ENCODE measurements at places on chromosomes 1 and 21.
A peak's percentile ranks its signal among the peaks of the same experiment; 100 is the strongest.

GRCh38 chr1:8702472-8702849, 115.0 kb downstream of the RERE start:
- no peak for DNase-seq

DNA sequence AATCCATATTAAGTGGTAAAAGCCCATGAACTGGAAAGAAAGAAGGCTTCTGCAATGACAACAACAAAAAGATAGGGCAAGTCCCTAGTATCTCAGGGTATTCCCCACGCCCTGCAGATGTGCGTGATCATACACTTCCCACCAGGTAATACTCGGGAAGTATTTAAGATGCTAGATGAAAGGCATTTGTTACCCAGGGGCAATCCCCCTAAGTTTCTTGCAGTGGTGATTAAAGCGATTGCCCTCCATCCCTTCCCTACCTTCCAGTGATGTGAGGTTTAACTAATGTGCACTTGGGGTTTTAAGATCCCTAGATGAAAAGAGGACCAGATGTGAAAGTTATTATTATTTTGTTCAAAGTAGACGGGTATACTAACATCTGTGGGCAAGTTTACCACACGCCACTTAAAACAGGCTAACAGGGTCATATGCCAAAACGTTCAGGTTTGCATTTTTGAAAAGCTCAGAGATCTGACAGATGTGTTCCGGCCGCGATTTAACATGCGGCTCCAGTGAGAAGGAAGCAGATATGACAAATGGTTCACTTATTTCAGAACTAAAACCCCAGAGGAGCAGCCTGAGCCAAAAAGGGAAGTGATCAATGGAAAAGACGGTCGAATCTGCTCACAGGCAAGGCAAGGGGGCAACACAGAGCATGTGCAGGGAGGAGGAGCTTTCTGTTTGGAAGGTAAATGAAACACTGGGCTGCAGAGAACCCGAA, 17.4 kb downstream of the TIAM1 start:
- DNase-seq, result peak; percentile 50

GRCh38 chr1:47324682-47325081, 8.9 kb upstream of the CMPK1 start:
- no peak for DNase-seq

- DNase-seq, result no peak
Observed at GRCh38 chr1:16975838-16976237, 4.6 kb downstream of the MFAP2 start.

GRCh38 chr1:119895102-119895501, 1.2 kb downstream of the ADAM30 start:
- DNase-seq, result no peak

DNA sequence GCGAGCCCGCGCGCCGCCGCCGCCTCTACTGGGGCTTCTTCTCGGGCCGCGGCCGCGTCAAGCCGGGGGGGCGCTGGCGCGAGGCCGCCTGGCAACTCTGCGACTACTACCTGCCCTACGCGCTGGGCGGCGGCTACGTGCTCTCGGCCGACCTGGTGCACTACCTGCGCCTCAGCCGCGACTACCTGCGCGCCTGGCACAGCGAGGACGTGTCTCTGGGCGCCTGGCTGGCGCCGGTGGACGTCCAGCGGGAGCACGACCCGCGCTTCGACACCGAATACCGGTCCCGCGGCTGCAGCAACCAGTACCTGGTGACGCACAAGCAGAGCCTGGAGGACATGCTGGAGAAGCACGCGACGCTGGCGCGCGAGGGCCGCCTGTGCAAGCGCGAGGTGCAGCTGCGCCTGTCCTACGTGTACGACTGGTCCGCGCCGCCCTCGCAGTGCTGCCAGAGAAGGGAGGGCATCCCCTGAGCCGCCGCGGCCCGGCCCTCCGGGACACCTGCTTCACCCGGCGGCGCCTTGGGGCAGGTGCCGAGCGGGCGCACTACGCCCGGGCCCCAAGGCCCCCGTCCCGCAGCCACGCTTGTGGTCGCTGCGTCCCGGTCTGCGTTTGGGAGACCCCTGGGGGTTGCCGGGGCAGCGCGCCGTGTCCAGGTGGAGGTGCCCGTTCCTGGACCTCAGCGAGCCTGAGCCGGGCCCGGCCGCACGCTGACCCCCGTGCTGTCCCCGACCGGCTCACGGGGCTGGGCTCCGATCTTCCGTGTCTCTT, 944 bp downstream of the B3GALT6 start:
- DNase-seq, result no peak

GRCh38 chr1:6052543-6053205, 7.0 kb downstream of the KCNAB2 start:
- DNase-seq, result peak; percentile 39

- no peak for DNase-seq
Observed at GRCh38 chr1:235782601-235783000, 84.1 kb downstream of the LYST start.

DNA sequence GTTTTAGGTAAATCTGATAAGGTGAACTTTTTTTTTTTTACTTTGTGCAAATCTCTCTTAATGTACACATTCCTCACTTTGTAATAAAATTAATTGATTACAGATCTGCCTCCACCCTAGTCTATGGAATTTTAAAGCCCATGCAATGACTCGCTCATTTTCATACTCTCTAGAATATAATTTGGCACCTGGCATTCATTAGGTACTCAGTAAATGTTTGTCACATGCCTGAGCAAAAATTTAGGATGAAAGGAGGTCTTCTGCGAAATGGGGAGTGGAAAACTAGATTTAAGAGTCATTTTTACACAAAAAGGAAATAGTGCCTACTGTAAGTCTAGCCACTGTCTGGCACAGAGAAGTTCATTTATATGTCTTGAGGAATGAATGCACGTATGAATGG, 350.1 kb downstream of the DPYD start:
- no peak for DNase-seq

- no peak for DNase-seq
Observed at GRCh38 chr1:175127565-175127964, 59.9 kb downstream of the TNN start.

GRCh38 chr1:116432655-116433265, 59.7 kb downstream of the ATP1A1 start:
- no peak for DNase-seq

- no peak for DNase-seq
Observed at GRCh38 chr1:3336641-3337630, 117.5 kb upstream of the ARHGEF16 start.

DNA sequence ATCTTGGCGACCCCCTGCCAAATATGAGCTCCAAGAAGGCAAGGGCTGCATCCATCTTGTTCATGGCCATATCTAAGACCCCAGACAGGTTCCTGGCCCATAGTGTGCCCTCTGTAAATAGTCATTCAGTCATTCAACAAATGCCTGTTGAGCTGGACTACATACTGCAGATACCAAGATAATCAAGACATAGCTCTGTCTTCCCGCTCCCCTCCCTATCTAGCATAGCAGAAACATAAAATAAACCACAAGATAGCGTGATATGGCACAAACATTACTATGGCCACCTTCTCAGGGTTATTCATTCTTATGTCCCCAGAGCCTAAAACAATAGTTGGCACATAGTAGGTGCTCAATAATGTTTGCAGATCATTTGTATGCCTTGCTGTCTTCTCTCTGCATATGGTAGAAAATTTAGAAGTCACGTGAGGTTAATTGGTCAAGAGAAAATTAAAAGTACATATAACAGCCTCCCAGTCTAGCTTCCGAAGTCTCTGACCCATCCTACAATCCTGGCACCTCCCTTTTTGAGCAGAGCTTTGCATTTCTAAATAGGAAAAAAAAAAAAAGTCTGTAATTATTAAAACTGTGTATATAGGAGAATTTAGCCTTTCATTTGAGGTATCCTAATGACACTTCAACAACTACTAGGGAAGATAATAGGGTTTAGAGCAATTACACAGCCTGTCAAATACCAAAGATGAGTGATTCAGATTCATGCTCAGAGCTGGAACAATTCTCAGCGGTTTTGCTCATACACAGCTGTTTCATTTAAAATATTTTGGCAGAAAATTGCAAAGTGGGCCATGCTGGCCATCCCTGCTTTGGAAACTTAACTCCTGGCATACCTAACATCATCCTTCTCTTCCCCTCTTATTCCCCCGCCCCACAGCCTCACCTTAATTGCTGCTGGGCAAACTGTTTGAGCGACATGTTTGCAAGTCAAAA, 219.0 kb downstream of the KAZN start:
- no peak for DNase-seq

- no peak for DNase-seq
Observed at GRCh38 chr1:195251900-195252299, 1356.3 kb downstream of the KCNT2 start.

GRCh38 chr1:31063631-31064030, 1.9 kb downstream of the PUM1 start:
- DNase-seq, result no peak

- DNase-seq, result no peak
Observed at GRCh38 chr21:45950740-45951515, 30.6 kb upstream of the COL6A1 start.

- no peak for DNase-seq
Observed at GRCh38 chr1:55213151-55213884, 1.8 kb downstream of the USP24 start.

GRCh38 chr1:227244339-227245118, 73.8 kb downstream of the CDC42BPA start:
- no peak for DNase-seq

DNA sequence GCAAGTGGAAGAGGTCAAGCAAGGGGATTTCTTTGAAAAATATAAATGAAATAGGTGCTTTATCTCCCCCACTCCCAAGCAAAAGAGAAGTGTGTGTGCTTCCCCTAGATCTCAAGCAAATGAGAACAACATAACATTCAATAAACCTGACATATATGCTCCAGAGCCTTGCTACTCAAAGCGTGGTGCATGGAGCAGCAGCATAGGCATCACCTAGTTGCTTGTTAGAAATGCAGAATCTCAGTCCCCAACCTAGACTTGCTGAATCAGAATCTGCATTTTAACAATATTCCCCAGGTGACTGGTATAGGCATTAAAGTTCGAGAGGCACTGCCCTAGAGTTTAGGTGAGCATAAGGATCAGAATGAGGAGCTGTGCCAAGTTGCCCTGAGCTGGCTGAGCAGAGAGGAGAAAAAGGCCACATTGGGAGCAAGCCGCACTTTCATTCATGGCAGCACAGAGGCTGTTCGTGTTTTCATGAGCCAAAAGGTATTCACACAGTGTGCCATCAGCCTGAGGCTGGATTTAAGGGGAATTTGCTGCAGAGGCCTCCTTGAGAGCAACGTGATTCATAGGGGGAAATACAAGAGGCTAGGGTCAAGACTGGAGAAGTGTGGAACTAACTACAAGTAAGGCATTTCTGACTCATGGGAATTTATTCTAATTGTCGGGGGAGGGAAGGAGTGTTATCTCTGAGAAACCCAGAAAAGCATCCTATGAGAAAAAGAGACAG, 14.3 kb upstream of the LPAR3 start:
- no peak for DNase-seq

- no peak for DNase-seq
Observed at GRCh38 chr1:39690794-39691382, 345 bp downstream of the HPCAL4 start.

DNA sequence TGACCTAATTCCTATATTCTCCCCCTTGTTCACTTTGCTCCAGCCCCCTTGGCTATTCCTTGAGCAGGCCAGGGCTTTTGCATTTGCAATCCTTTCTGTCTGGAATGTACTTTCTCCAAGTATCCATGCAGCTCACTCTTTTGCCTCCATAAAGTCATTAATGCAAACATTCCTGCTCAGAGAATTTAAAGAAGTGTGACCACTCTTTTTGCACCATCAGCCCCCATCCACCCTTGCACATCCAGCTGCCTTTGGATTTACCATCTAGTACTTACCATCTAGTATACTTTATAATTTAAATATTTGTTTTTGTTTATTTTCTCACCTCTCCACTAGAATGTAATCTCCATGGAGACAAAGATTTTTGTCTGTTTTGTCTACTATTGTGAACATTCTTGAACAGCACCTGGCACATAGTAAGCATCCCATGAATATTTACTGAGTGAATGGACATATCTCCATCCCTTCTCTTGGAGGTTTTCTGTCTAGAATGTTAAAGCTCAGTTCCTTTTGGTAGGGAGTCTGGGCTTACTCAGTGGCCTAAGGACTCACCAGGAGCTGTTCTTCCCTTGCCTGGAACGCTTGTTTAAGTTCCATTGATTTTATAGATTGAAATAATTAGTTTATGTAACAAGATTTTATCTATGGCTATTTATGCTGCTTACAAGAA, 22.6 kb downstream of the SLAMF6 start:
- no peak for DNase-seq

- DNase-seq, result no peak
Observed at GRCh38 chr1:82245345-82246014, 444.7 kb downstream of the ADGRL2 start.

GRCh38 chr1:8586438-8586837, 231.0 kb downstream of the RERE start:
- DNase-seq, result no peak

DNA sequence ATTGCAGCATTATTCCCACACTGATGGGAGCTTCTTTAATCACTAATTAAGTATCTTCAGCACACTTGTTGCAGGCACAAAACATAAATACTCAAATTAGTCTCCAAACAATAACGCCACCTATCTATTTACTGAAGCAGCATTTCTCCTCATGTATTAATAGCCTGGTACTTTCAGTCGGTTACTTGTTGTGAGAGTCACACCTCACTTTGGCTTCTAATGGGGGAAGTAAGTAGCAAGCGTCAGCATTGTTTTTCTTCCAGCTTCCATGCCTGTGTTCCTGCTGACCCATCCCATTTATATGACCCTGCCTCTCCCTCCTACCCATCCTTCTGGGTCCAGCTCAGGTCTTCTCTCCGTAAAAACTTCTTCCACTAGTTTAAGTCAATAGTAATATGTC, 31.9 kb upstream of the DENND1B start:
- no peak for DNase-seq

DNA sequence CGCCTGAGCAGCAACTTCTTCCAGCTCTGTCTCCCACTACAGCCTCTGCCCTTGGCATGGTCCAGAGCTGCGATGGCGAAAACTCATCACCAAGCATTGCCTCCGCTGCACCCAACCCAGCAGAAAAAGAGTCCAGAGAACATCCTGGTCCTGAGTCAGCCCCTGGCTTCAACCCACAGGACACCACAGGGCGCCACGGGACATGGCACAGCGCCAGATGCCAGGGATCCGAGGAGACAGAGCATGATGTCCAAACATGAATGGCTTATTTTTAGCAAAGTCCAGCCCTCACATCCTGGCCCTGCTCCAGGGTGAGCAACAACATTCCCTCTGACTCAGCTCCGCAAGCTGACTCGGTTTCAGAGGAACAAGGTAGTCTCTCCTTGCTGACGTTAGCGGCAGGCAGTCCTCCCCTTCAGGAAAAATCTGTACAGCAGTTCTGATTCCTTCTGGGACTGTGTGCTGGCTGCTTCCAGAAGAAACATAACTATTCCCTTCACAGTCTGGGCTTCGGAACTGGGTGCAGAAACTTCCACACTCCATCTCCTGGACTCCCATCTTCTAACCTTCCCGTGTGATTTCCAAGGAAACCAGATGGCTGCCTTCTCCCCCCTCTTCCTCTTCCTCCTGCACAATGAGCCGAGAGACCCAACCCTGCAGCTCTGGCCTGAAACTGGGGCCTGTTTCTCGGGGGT, 131.3 kb downstream of the TOMM20 start:
- DNase-seq, result peak; percentile 99

GRCh38 chr21:29730281-29730680, 209.5 kb downstream of the GRIK1 start:
- DNase-seq, result no peak
